ENCODE measurements at places on chromosomes 1 and 21. TPM values are rescaled to one million over a fixed set of nuclear protein-coding genes. Genes with fewer than 3 reads are reported as not detected.

SLC2A5 gene
- not detected for total RNA-seq

SMCP gene
- total RNA-seq = not detected

TUFT1 gene
- total RNA-seq = 4.8 TPM

KRTAP19-1 gene
- not detected for total RNA-seq

PADI3 gene
- total RNA-seq = not detected

SEMA4A gene
- total RNA-seq = 80.3 TPM

ABCA4 gene
- 2.5 TPM for total RNA-seq

NRDC gene
- total RNA-seq = 209 TPM

C21orf58 gene
- total RNA-seq = 37.5 TPM

PAX7 gene
- total RNA-seq = not detected

OVAAL gene
- total RNA-seq = not detected

DDR2 gene
- 0.25 TPM for total RNA-seq

DCDC2B gene
- total RNA-seq = 0.21 TPM

TCHHL1 gene
- total RNA-seq = not detected

TEKT2 gene
- 0.17 TPM for total RNA-seq

PAQR7 gene
- total RNA-seq = 5.1 TPM

MAP3K21 gene
- 2.7 TPM for total RNA-seq

WNT2B gene
- 0.53 TPM for total RNA-seq

PLA2G2C gene
- total RNA-seq = 3.1 TPM

DARS2 gene
- total RNA-seq = 16.3 TPM

NTNG1 gene
- 0.48 TPM for total RNA-seq

IFI44L gene
- total RNA-seq = 62.5 TPM

All from activated T-cell treated with anti-CD3 and anti-CD28 coated beads, Interleukin-2, amount 50 U/mL, for 72 hours (primary cell).